A549 treated with CORT108297 at 1 μM for 4 hours (cell line): ENCODE measurements at places on chromosomes 5 and 9. TPM values are rescaled to one million over a fixed set of nuclear protein-coding genes. Genes with fewer than 3 reads are reported as not detected.

The NR2F1-AS1 gene
- 3.8 to 4.6 TPM (median 4.0 TPM) in 5 replicates for total RNA-seq

The MEF2C gene
- 0.01 to 0.05 TPM (median 0.02 TPM) in 4 of 5 replicates, not detected in the other for total RNA-seq

The HBEGF gene
- 5.8 to 8.9 TPM (median 6.3 TPM) in 5 replicates for total RNA-seq

The PCDHB12 gene
- total RNA-seq, result 0.03 to 0.04 TPM in 2 of 5 replicates, not detected in the others

The TRPM6 gene
- 1.2 to 1.4 TPM (median 1.3 TPM) in 5 replicates for total RNA-seq

The NEUROG1 gene
- total RNA-seq, result not detected in 5 replicates
